Karpas-422 (cell line): ENCODE measurements at places on chromosomes 16 and 17.
A peak's percentile ranks its signal among the peaks of the same experiment; 100 is the strongest.

- no peak for DNase-seq
Observed at GRCh38 chr16:54346041-54346440, 59.5 kb upstream of the IRX3 start.

DNA sequence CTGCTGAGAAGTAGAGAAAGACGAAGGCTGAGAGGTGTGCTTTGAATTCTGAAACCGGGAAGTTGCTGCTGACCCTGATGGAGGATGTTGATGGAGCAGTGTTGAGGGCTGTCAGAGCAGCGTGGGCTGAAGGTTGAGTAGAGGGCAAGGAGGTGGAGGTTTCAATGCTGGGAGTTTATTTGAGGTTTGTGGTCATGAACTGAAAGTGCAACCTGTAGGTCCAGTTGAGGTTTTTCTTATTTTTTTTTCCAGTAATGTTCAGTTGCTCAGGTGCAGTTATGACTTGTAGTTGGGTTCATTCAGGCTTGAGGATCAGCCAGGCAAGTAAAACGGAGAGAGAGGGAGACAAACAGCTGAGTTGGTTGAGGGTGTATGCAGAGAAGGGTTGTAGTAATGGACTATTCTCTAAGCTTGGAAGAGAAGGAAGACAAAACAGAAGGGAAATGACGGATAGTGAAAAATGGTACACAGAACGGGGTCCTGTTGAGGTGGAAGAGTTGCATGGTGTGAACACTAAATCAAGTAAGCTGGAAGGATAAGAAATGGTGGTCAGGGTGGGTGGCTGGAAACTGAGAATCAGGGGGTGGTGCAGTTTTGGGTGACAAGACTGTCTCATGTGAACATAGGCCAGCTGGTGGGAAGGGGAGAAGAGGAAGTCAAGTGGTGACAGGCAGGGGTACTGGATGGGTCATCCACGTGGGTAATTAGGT is 8.7 kb upstream of the UBE2G1 start:
- no peak for DNase-seq

DNA sequence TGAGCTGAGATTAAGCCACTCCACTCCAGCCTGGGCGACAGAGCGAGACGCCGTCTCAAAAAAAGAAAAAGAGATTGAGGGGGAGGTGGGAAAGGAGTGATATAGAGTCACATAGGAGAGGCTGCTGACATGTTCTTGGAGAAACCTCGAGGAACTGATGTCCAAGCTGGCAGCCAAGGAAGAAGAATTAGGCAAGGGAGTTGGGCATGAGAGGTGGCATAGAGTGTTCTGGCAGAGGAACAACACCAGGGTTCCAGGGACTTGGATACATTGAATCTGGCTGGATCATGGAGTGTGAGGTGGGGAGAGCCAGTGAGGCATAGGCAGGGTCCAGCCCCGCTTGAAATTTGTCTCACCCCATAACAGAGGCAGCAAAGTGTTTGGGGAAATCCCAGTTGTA is 10.7 kb downstream of the CDH3 start:
- no peak for DNase-seq

- no peak for DNase-seq
Observed at GRCh38 chr16:281660-282255, 1.2 kb upstream of the PDIA2 start.

- no peak for DNase-seq
Observed at GRCh38 chr16:69939821-69940585, 11.1 kb upstream of the CLEC18A start.

DNA sequence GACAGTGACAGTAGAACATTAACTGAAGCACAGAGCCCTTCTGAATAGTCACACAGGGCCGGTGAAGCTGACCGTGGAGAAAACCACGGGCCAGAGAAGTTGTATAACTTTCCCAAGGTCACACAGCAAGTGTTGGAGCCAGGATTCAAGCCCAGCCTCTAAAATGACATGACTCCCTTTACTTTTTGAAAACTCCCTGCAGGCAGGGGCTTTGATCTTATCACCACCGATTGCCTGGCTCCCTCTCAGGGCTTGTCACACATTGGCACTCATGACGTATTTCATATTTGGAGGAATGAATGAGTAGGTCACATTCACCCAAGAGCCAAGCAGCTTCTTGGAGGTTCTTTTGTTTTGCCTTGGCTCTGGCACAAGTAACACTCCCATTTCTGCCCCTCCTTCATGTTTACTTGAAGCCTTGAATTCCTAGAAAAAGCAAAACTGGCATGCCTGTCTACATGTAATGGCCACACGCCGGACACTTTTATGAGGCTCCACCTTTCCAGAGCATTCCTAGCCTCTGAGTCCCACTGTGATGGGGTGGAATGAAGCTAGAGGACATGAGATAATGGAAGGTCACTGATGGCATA is 13.3 kb upstream of the RBBP6 start:
- DNase-seq = no peak

- DNase-seq = no peak
Observed at GRCh38 chr17:57968456-57968855, 13.2 kb upstream of the CUEDC1 start.

DNA sequence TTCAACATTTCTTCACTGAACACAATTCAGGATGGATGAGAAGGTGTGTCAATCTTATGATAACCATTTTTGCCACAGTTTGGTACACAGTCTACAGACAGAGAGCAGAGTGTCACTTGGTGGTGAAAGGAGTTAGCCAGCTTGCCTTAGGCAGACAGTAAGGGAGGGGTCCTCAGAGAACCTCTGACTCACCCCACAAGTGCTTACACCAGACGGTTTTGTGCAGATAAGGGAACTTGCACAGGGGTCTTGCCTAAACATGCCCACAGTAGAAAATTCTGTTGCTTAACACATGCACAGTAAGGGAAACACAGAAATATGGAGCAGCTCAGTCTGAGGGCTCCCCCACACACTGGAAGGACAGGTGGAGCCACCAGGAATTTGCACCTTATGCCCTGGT is 204.5 kb upstream of the CDH8 start:
- no peak for DNase-seq

DNA sequence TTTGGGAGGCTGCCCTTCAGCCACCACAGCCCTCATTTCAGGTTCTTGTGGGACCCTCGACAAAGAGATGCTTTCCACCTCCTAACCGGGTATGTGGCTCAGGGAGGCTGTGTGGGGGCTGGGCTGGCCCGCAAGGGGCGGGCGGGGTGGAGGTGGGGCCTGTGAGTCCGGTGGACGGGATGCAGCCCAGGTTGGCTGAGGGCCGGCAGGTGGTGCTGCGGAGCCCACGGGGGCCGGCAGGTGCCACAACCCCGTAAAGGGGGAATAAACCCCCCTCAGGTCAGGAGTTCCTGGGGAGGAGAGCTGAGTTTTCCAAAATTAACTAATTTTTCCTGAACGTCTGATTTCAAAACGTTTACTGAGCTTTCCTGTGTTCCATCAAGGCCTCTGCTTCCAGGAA is 4.9 kb upstream of the CIAO3 start:
- peak; percentile 80 for DNase-seq

- DNase-seq = no peak
Observed at GRCh38 chr16:9351440-9351839, 260.0 kb downstream of the HAPSTR1 start.

GRCh38 chr17:40558890-40559563 is 6.2 kb downstream of the CCR7 start:
- no peak for DNase-seq

GRCh38 chr17:43915559-43915958 is 8.2 kb upstream of the MPP2 start:
- DNase-seq = no peak

DNA sequence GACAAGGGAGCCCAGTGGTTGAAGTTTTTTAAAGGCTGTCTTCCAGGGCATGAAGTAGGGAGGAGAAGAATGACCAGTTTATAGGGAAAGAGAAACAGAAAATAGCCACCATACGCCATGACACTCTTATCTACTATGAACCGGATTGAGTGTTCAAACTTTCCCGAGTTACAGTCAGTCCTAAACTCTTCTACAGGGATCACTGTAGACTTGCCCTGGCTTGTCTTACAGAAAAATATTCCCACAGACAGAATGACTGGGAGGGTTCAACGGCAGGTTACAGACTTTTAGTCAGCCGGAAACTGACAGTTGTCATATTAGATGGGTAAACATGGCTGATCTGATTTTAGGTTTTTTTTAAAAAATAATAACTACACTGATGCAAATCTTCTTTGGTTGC is 662.5 kb upstream of the SOX9 start:
- DNase-seq = no peak
